ENCODE measurements at places on chromosomes 12 and 14. TPM values are rescaled to one million over a fixed set of nuclear protein-coding genes. Genes with fewer than 3 reads are reported as not detected.

DNA sequence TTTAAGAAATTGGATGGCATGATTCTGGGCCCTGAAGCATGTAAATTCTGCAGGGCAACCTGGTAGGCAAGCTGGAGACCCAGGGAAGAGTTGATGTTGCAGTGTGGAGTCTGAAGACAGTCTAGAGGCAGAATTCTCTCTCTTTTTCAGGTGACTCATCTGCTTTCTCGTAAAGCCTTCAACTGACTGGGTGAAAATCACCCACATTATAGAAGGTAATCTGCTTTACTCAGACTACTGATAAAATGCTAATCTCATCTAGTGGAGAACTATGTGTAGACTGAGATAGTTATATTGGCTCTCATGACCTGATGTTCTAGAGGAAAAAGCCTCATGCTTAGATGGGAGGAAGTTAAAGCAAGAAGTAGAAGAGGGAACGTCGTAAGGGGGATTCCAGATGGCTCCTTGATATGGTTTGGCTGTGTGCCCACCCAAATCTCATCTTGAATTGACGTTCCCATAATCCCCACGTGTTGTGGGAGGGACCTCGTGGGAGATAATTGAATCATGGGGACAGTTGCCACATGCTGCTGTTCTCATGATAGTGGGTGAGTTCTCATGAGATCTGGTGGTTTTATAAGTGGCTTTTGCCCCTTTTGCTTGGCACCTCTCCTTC, 723.8 kb downstream of the BCL11B start:
- H3K36me3 ChIP-seq: no peaks in the 10 kb centered on the region
- H3K27me3 ChIP-seq: peaks cover 1% of the 10 kb centered on the region
- no peaks in the 10 kb centered on the region for H3K4me1 ChIP-seq
- H3K27ac ChIP-seq: no peak overlapping the region

Gene SLC2A3
- total RNA-seq: 52.0 TPM

GRCh38 chr14:39247256-39247655, 13.5 kb downstream of the MIA2 start:
- no peaks in the 10 kb centered on the region for H3K36me3 ChIP-seq
- H3K27ac ChIP-seq: peak overlapping the region; percentile 25
- H3K27me3 ChIP-seq: peaks cover 2% of the 10 kb centered on the region
- peaks cover 14% of the 10 kb centered on the region for H3K4me1 ChIP-seq
- peak overlapping the region; percentile 34 for H3K4me3 ChIP-seq

GRCh38 chr14:100640471-100641273, 53.5 kb upstream of the BEGAIN start:
- H3K4me3 ChIP-seq: no peak overlapping the region
- H3K36me3 ChIP-seq: no peaks in the 10 kb centered on the region
- no peak overlapping the region for H3K27ac ChIP-seq
- peaks cover 3% of the 10 kb centered on the region for H3K4me1 ChIP-seq

DNA sequence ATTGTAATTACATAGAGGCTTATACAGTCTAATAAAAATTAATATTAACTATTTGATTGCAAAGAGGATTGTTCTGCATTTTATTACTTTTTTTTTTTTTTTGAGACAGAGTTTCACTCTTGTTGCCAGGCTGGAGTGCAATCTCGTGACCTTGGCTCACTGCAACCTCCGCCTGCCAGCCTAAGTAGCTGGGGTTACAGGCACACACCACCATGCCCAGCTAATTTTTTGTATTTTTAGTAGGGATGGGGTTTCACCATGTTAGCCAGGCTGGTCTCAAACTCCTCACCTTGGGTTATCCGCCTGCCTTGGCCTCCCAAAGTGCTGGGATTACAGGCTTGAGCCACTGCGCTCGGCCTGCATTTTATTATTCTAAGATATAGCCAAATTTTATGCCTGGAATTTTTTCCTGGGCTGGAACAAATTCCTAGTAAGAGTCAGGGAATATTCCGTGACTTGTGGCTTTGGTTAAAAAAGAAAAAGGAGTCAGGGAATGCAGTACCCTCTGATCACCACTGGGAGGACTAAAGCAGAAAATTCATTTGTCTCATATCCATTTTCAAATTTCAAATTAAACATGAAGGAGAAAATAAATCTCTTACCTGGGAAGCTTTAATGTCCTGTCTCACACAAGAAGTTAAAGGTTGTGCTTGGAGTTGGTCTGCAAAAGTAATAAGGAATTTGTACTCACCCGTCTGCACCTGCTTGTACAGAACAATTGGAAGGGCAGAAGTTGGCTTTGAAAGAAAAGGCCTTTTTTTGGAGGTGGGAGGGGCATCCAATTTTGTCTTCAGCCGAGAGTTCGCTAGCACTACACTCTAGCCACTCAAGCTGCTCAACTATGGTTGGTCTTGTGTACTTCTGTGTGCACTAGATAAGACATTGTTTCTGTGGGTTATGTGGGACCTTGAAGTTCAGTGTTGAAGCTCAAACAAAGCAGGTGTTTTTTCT, 8.7 kb downstream of the MARK3 start:
- H3K27me3 ChIP-seq: no peaks in the 10 kb centered on the region
- H3K27ac ChIP-seq: no peak overlapping the region

GRCh38 chr14:104705340-104706047, 16.1 kb downstream of the INF2 start:
- no peak overlapping the region for H3K4me3 ChIP-seq
- H3K27me3 ChIP-seq: peaks cover 9% of the 10 kb centered on the region
- peaks cover 4% of the 10 kb centered on the region for H3K36me3 ChIP-seq
- no peak overlapping the region for H3K27ac ChIP-seq
- no peak for DNase-seq

DNA sequence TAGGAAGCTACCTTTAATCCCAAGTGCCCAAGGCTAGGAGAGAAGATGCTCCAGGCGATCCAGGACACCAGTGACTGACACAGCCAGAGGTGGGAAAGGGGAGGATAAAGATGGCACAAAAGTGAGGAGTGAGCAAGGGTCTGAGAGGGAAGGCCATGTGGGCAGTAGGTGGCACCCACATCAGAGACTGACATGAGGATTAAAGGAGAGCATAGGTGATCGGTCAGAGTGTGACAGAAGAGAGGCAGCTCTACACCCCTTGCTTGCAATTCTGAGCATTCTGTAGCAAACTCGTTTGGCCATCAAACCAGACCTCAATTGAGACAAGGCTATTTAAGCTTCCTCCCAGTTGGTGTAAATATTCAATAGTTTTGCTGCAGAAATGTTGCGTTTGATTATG, 724 bp upstream of the CD27 start:
- no peak overlapping the region for H3K27ac ChIP-seq
- peaks cover 22% of the 10 kb centered on the region for H3K36me3 ChIP-seq
- H3K4me3 ChIP-seq: no peak overlapping the region
- no peak for DNase-seq

GRCh38 chr12:83320350-83320749, 633.6 kb downstream of the TMTC2 start:
- no peaks in the 10 kb centered on the region for H3K27me3 ChIP-seq
- no peak for DNase-seq
- H3K4me3 ChIP-seq: no peak overlapping the region
- H3K27ac ChIP-seq: no peak overlapping the region
- no peaks in the 10 kb centered on the region for H3K36me3 ChIP-seq

DNA sequence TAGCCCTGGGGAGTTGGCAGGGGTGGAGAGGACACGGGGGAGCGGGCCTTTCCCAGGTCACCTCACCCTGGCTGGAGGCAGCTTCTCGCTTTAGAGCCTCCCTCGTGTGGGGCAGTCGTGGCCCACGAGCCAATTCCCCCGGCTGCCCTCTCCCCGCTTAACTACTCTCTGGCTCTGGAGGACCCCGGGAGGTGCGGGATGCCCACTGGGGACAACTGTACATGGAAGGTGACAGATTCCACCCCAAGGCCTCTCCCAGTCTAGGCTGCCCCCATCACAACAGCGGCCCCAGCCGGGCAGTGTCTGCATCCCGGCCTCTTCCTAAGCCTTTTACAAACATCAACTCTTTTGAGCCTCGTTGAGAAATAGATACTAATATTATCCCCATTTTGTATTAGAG, 78.1 kb downstream of the KIF26A start:
- H3K4me1 ChIP-seq: no peaks in the 10 kb centered on the region
- H3K27me3 ChIP-seq: no peaks in the 10 kb centered on the region
- DNase-seq: no peak
- peaks cover 8% of the 10 kb centered on the region for H3K36me3 ChIP-seq
- H3K27ac ChIP-seq: no peak overlapping the region

Gene RERGL
- not detected for total RNA-seq

Gene LALBA
- not detected for total RNA-seq

Gene KCNK10
- total RNA-seq: not detected

DNA sequence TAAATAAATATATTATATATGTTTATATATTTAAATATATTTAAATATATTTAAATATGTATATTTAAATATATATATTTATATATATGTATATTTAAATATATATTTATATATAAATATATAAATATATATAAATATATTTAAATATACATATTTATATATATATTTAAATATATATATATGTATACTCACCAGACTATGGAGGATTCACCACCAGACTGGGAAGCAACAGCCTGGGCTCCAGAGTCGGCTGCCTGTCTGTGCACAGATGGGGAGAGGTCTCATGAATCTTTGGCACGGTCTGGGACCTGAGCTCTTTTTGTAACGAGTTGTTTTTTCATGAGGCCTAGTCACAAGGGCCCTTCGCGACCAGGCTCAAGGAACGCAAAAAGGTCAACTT, 21.3 kb downstream of the NOC4L start:
- H3K27ac ChIP-seq: no peak overlapping the region
- H3K4me3 ChIP-seq: no peak overlapping the region
- no peaks in the 10 kb centered on the region for H3K27me3 ChIP-seq
- DNase-seq: no peak
- peaks cover 10% of the 10 kb centered on the region for H3K4me1 ChIP-seq

Gene CCDC177
- not detected for total RNA-seq

GRCh38 chr12:131825146-131825892, 2.9 kb upstream of the MMP17 start:
- H3K4me3 ChIP-seq: peak overlapping the region; percentile 79
- no peaks in the 10 kb centered on the region for H3K36me3 ChIP-seq
- peaks cover 15% of the 10 kb centered on the region for H3K27me3 ChIP-seq
- no peak overlapping the region for H3K27ac ChIP-seq
- H3K4me1 ChIP-seq: peaks cover 10% of the 10 kb centered on the region

DNA sequence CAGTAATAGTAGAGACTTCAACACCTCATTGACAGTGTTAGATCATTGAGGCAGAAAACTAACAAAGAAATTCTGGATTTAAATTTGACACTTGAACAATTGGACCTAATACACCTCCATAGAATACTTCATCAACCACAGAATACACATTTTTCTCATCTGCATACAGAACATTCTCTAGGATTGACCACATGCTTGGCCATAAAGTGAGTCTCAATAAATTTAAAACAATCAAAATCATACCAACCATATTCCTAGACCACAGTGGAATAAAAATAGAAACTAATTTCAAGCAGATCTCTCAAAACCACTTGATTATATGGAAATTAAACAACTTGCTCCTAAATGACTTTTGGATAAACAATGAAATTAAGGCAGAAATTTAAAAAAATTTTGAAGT, 82.3 kb downstream of the SLC38A4 start:
- H3K27ac ChIP-seq: no peak overlapping the region
- H3K4me1 ChIP-seq: 0 out of 2 replicates have a peak, but pooled peaks cover 7% of the 10 kb centered on the region
- no peaks in the 10 kb centered on the region for H3K27me3 ChIP-seq
- DNase-seq: no peak
- H3K4me3 ChIP-seq: no peak overlapping the region

GRCh38 chr12:122265886-122266229, 436 bp downstream of the VPS33A start:
- peaks cover 14% of the 10 kb centered on the region for H3K36me3 ChIP-seq
- peak; percentile 3 for DNase-seq
- H3K4me3 ChIP-seq: peak overlapping the region; percentile 98
- H3K4me1 ChIP-seq: peaks cover 14% of the 10 kb centered on the region

- H3K27ac ChIP-seq: no peak overlapping the region
- no peak overlapping the region for H3K4me3 ChIP-seq
- H3K27me3 ChIP-seq: no peaks in the 10 kb centered on the region
- no peaks in the 10 kb centered on the region for H3K4me1 ChIP-seq
- H3K36me3 ChIP-seq: no peaks in the 10 kb centered on the region
Observed at GRCh38 chr14:91693346-91693745, 38.5 kb downstream of the CATSPERB start.

Gene MSI1
- total RNA-seq: not detected

GRCh38 chr12:104280717-104281458, 22.7 kb upstream of the EID3 start:
- peak; percentile 96 for DNase-seq
- H3K27ac ChIP-seq: peak overlapping the region; percentile 91
- no peaks in the 10 kb centered on the region for H3K27me3 ChIP-seq
- peaks cover 84% of the 10 kb centered on the region for H3K4me1 ChIP-seq
- H3K36me3 ChIP-seq: peaks cover 9% of the 10 kb centered on the region

Measured in HFFc6 (cell line).